Activated CD4-positive, alpha-beta T cell treated with anti-CD3 and anti-CD28 coated beads, Interleukin-2, amount 10 ng/mL, durations not matched to agents 24 days and 14 days (primary cell): ENCODE measurements at places on chromosomes 2 and 18.

DNA sequence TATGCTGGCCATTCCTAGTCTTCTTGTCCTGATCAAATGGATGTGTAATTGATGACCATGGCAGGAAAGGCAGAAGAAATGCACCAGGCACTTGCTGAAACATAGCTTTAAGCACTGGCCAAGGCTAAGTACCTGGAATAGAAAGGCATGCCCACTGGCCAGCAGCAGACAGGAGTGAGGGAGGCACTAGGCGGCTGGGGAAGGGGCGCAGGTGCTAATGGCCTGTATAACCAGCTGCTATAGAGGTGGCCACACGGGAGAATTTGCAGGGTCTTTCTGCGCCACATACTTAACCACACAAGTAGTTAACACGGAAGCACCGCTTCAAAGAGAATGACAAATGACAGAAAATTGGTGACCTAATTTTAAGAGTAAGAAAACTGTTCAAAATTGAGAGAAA, 66.3 kb upstream of the CHRNA1 start:
- peaks cover 10% of the 10 kb centered on the region for H3K36me3 ChIP-seq
- DNase-seq = no peak
- H3K4me1 ChIP-seq = peaks cover 21% of the 10 kb centered on the region
- no peaks in the 10 kb centered on the region for H3K27me3 ChIP-seq

GRCh38 chr2:7206111-7206810, 289.0 kb downstream of the RNF144A start:
- H3K4me3 ChIP-seq = no peak overlapping the region
- no peak for DNase-seq
- H3K27me3 ChIP-seq = no peaks in the 10 kb centered on the region
- H3K27ac ChIP-seq = no peak overlapping the region

- no peaks in the 10 kb centered on the region for H3K36me3 ChIP-seq
- no peaks in the 10 kb centered on the region for H3K27me3 ChIP-seq
- H3K4me1 ChIP-seq = no peaks in the 10 kb centered on the region
- H3K4me3 ChIP-seq = no peak overlapping the region
- DNase-seq = no peak
- H3K27ac ChIP-seq = no peak overlapping the region
Observed at GRCh38 chr18:43160509-43160908, 45.0 kb upstream of the RIT2 start.

DNA sequence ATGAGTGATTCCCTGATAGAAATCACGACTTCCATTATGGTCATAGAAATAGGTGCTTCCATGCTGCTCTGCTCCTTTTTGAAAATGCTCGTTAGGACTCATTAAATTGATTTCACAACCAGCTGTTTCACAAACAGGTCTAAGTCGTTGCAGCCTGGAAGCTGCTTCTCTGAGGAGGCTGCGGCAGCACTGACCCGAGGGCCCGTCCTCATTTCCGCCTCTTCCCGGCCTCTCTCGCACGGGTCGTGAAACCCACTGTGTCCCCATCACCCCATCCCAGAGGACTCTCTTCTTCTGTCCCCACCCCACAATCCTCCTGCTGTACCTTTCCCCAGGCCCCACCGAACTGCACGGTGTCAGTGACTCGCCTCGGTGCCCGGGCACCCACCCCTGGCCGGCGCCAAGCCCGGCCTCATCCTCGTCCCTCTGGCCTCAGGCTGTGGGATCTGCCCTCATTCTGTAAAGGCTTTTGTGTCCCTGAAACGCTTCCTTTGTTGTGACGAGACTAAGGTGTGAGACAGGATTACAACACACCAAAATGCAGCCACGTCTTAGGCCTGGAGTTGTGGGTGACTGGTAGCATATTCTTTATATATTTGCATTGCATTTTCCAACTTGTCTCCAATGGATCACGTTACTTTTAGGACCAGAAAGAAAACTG, 112.7 kb upstream of the CTDP1 start:
- no peaks in the 10 kb centered on the region for H3K36me3 ChIP-seq
- H3K27me3 ChIP-seq = no peaks in the 10 kb centered on the region

DNA sequence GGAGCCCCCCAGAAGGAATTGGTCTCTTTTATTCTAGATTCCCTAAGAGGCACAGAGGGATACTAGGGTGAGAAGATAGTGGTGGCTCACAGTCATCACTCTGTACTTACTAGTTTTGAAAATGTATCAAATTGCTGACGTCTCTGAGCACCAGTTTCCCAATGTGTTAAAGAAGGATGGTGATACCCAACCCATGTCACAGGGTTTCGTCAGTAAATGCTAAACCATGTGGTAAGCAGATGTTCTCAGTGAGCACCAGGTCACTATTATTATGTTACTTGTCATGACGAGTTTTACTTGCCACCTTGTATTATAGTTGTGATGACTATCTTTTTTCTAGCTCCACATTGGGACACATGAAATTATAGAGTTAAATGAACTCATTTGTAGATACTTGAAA, 54.7 kb downstream of the NEDD4L start:
- no peak overlapping the region for H3K4me3 ChIP-seq
- H3K27ac ChIP-seq = no peak overlapping the region
- no peak for DNase-seq
- peaks cover 16% of the 10 kb centered on the region for H3K27me3 ChIP-seq

GRCh38 chr2:228581731-228582130, 400.2 kb upstream of the SPHKAP start:
- no peaks in the 10 kb centered on the region for H3K27me3 ChIP-seq
- no peak for DNase-seq
- H3K4me3 ChIP-seq = no peak overlapping the region
- no peak overlapping the region for H3K27ac ChIP-seq
- H3K36me3 ChIP-seq = no peaks in the 10 kb centered on the region
- H3K4me1 ChIP-seq = no peaks in the 10 kb centered on the region

GRCh38 chr2:23753291-23754010, 173.5 kb downstream of the ATAD2B start:
- no peaks in the 10 kb centered on the region for H3K27me3 ChIP-seq
- H3K4me3 ChIP-seq = no peak overlapping the region
- H3K27ac ChIP-seq = no peak overlapping the region
- H3K4me1 ChIP-seq = peaks cover 5% of the 10 kb centered on the region

- H3K36me3 ChIP-seq = no peaks in the 10 kb centered on the region
- no peak overlapping the region for H3K4me3 ChIP-seq
- no peak overlapping the region for H3K27ac ChIP-seq
- DNase-seq = no peak
- H3K4me1 ChIP-seq = no peaks in the 10 kb centered on the region
Observed at GRCh38 chr2:211329421-211329820, 773.0 kb downstream of the CPS1 start.

GRCh38 chr2:25377822-25378421, 36.2 kb upstream of the DNMT3A start:
- H3K27me3 ChIP-seq = no peaks in the 10 kb centered on the region
- no peak for DNase-seq
- H3K27ac ChIP-seq = peak overlapping the region; percentile 93
- peaks cover 30% of the 10 kb centered on the region for H3K4me1 ChIP-seq
- no peaks in the 10 kb centered on the region for H3K36me3 ChIP-seq

DNA sequence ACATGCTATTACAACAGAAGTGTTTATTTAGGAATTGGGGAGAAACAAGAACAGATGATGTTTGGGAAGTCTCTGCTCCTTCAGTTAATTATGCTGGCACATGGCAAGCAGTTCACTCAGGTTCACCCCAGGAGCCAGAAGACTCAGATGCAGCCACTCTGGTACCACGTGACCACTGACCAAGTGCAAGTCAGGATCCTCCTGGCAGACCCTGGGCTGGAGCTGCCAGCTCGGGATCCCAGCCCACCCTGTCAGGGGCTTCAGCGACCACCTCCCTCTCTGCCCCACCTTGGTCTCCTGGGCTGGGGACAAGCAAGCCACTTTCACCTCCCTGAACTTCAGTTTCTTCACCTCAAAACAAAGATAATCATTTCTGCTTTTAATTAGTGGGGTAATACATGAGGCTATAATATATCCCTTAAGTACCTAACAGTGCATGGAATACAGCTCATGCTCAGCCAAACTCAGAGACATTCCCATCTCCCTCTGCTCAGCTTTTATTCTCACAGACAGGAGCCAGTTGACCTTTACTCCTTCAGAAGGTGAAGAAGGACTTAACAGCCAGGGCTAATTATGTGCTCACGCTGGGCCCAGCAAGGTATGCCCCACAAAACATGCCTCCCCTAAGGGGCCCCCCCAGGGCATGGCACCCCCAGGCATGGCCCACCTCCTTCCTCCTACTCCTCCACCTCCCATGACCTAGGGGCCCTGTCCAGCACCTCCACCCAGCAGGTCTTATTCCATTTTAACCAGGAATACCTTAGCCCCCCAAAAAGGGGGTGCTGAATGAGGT, 11.8 kb downstream of the CRACDL start:
- no peak overlapping the region for H3K27ac ChIP-seq
- no peaks in the 10 kb centered on the region for H3K4me1 ChIP-seq
- peaks cover 13% of the 10 kb centered on the region for H3K27me3 ChIP-seq
- no peak overlapping the region for H3K4me3 ChIP-seq

DNA sequence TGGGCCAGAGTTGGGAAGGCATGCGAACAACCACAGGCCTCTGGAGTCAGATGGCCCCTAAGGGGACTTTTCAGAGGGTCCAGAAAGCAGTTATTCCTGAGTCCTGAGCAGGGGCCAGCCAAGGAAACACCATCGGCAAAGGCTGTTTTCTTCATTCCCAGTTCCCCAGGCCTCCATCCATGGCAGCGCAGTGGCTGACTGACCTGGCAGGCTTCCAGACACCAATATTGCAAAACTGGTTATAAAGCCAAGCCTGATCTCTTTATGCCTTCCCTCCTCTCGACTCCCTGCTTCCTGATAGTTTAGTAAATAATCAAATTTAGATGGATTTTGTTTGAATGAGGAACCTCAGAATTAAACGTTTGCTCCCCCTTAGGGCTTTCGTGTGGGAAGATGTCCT, 133.4 kb upstream of the ITGA6 start:
- DNase-seq = no peak
- H3K4me1 ChIP-seq = no peaks in the 10 kb centered on the region
- H3K27me3 ChIP-seq = peaks cover 30% of the 10 kb centered on the region
- no peak overlapping the region for H3K27ac ChIP-seq
- H3K36me3 ChIP-seq = no peaks in the 10 kb centered on the region

- no peak overlapping the region for H3K27ac ChIP-seq
- no peaks in the 10 kb centered on the region for H3K27me3 ChIP-seq
- DNase-seq = no peak
Observed at GRCh38 chr18:67742954-67743353, 226.4 kb upstream of the DSEL start.

DNA sequence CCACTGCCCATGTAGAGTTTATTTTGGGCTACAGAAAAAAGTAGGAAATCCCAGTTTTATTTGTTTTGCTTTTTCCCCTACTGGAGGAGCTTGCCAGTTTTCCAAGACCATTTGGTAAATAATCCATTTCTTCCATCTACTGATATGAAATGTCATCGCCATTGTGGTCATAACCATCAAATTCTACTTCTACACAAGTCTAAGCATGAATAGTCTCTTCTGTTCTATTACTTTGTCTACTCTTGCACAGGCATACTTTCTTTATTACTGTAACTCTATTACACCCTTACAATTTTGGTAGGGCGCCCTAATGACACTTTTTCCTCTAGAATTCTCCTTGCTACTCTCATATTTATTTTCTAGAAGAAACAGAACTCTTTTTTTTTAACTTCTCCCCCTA, 120.7 kb downstream of the ATAD2B start:
- peaks cover 8% of the 10 kb centered on the region for H3K4me1 ChIP-seq
- H3K36me3 ChIP-seq = peaks cover 23% of the 10 kb centered on the region
- DNase-seq = no peak

DNA sequence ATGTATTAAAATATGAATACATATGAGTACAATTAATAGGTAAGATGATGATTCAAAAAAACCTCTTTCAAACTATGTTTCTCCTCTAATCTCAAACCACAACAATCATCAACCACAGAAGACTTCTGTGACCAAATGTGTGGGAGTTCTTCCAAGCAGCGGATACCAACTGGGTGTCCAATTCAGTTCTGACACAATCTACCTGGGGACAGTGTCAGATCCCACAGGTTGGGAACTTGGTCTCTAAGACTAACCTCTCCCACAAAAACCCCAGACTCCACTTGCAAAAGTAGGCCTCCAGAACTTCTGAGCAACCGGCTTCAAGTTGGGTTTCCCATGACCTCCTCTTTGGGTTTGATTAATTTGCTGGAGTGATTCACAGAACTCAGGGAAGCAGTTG, 26.9 kb downstream of the FASTKD1 start:
- H3K27ac ChIP-seq = no peak overlapping the region
- peaks cover 8% of the 10 kb centered on the region for H3K4me1 ChIP-seq
- peaks cover 34% of the 10 kb centered on the region for H3K36me3 ChIP-seq
- no peak overlapping the region for H3K4me3 ChIP-seq
- no peaks in the 10 kb centered on the region for H3K27me3 ChIP-seq
- no peak for DNase-seq

GRCh38 chr2:204110751-204111516, 174.4 kb downstream of the ICOS start:
- H3K27ac ChIP-seq = peak overlapping the region; percentile 93
- H3K4me3 ChIP-seq = peak overlapping the region; percentile 75
- H3K27me3 ChIP-seq = no peaks in the 10 kb centered on the region
- H3K36me3 ChIP-seq = peaks cover 2% of the 10 kb centered on the region

- no peaks in the 10 kb centered on the region for H3K36me3 ChIP-seq
- no peak overlapping the region for H3K4me3 ChIP-seq
- H3K4me1 ChIP-seq = peaks cover 10% of the 10 kb centered on the region
- no peak for DNase-seq
Observed at GRCh38 chr2:26521054-26521912, 43.4 kb upstream of the OTOF start.

DNA sequence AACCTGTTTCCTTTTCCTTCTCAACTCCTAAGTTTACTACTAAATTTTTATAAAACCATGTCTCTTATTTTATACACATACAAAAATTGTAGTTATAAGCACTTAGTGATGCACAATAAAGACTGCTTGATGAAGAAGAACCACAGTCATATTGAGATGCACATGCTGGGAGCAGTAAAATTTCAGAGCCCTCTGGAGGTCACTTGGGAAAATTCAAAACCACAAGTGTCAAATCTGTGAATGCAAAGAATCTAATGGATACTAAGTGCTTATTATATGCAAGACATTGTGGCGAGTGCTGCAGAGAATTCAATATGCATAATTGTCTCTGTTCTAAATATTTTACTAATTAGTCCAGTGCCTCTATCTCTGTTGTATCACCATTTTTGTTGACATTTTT, 180.5 kb downstream of the VWC2L start:
- no peaks in the 10 kb centered on the region for H3K27me3 ChIP-seq
- DNase-seq = no peak
- H3K4me3 ChIP-seq = no peak overlapping the region
- no peak overlapping the region for H3K27ac ChIP-seq
- no peaks in the 10 kb centered on the region for H3K4me1 ChIP-seq
- H3K36me3 ChIP-seq = no peaks in the 10 kb centered on the region
